ENCODE measurements at places on chromosomes 7 and 10. TPM values are rescaled to one million over a fixed set of nuclear protein-coding genes. Genes with fewer than 3 reads are reported as not detected.

The DCLRE1A gene
- 3.7 TPM for total RNA-seq

DNA sequence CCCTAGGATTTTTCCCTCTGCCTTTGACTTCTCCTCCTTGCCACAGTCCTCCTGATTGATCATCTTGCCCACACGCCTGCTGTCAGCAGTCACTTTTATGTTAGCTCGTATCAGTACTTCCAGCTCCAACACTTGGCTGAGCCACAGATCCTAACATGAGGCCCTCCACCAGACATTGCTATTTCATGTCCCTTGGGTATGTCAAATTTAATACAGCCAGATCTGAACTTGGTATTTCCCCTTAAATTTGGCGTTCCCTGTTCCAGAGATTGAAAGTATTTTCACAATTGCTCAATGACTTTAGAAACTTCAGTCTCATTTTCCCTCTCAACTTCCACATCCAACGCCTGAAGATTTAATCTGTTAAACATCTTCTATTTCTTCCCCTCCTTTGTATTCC, 140.4 kb downstream of the RNLS start:
- DNase-seq: no peak

DNA sequence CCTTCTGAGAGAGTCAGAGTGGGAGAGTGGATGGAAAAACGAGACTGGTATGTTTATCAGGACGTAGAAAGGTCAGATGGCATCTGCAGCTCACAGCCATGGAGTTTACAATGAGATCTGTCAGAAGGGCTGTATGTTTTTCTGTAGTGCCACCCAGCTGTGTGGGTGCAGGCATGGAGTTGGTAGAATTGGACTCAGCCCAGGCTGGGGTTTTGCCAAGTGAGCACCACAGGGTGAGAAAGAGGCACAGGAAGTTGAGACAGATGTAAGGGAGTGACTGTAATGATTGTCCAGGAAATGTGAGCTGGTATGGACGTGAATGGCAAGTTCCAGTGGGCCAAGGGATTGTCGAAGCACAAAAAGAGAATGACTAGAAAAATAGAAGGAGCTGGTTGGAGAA, 9.1 kb upstream of the ZYX start:
- no peak for DNase-seq

- no peak for DNase-seq
Measured at GRCh38 chr10:97685395-97685958, 1.6 kb downstream of the AVPI1 start.

- no peak for DNase-seq
Measured at GRCh38 chr7:129785685-129786514, 166.9 kb downstream of the UBE2H start.

GRCh38 chr7:144255471-144255897, 9.1 kb downstream of the OR2A7 start:
- DNase-seq: no peak
